ENCODE measurements at places on chromosomes 5 and 9. TPM values are rescaled to one million over a fixed set of nuclear protein-coding genes. Genes with fewer than 3 reads are reported as not detected.

POU4F3 gene
- total RNA-seq = not detected

SPATA31E1 gene
- not detected for total RNA-seq

PCDHGB4 gene
- 18.1 TPM for total RNA-seq

DMRT2 gene
- not detected for total RNA-seq

CCNI2 gene
- not detected for total RNA-seq

ANKRD18A gene
- total RNA-seq = not detected
